ENCODE measurements at places on chromosomes 16 and 17.

DNA sequence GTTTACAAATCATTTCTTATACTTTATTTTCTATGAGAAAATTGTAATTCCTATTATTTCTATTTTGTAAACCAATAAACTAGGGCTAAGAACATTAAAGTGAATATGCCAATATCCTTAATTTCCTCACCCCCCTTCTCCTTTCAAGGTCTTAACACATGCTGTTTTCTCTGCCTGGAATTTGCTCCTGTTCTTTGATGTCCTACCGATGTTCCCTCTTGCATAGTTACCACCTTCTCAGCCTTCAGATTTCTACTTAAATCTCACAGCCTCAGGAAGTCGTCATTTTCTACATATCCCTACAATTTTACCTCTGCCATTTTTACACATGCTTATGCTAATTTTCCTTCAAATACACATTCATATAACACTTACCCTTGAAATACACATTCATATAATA, 890.9 kb upstream of the CDH8 start:
- no peak for DNase-seq

DNA sequence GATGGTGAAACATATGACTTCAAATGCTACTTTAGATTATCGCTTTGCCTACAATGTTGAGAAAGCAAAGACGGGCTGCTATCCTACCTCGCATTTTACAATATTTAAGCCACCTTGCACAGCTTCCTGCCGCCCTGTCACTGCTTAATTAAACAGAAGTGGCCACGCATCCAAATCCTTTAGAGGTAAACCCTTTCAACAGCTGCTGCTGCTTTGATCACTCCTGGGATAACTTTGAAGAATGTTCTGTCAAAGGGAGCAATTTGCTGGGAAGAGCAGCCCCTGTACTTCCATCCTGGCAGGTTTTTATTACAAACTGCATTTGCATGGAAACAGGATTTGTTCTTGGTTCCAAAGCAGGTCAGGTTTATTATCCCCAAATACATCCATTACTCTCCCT, 24.2 kb upstream of the SSTR2 start:
- no peak for DNase-seq

DNA sequence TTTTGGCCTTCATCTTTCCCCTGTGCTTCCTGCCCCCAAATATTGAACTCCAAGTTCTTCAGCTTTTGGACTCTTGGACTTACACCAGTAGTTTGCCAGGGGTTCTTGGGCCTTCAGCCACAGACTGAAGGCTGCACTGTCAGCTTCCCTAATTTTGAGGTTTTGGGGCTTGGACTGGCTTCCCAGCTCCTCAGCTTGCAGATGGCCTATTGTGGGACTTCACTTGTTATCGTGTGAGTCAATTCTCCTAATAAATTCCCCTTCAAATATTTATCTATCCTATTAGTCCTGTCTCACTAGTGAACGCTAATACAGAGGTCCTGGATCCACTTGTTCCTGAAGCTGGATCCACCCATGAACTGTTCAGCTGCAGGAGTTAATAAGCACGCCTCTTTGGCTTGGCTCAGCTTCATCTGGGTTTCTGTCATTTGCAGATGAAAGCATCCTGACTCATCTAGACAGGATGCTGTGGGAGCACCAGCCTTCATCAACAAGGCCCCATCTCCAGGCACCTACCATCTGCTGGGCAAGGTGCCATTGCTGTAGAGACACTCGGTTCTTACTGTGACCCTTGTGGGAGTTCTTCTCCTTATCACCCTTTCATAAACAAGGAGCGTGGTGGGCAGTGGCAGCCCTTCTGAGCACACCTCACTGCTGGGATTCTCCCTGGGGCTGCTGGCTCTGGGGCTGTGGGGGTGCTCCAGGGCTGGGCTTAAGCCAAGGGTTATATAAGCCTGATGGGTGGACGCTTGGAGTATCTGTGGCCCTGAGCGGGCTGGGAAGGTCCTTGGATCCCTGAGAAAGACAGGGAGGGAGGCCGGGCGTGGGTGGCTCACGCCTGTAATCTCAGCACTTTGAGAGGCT, 23.1 kb downstream of the LAT start:
- DNase-seq: no peak

DNA sequence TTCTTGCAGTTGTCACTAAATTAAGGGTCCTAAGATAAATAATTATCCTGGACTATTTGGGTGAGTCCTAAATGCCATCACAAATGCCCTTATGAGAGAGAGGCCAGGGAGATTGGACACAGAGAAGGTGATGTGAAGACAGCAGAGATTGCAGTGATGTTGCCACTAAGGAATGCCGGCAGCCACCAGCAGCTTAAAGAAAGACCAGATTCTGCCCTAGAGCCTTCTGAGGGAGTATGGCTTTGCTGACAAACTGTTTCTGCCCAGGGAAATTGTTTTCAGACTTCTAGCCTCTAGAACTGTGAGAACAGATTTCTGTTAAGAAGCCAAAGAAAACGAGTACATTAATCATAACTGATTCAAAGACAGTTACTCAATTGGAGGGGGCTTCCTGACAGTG, 10.0 kb upstream of the ZNF23 start:
- DNase-seq: no peak

- DNase-seq: no peak
Measured at GRCh38 chr17:28818819-28819221, 23.8 kb downstream of the FAM222B start.

- no peak for DNase-seq
Measured at GRCh38 chr17:73901249-73901648, 257.0 kb upstream of the SDK2 start.

DNA sequence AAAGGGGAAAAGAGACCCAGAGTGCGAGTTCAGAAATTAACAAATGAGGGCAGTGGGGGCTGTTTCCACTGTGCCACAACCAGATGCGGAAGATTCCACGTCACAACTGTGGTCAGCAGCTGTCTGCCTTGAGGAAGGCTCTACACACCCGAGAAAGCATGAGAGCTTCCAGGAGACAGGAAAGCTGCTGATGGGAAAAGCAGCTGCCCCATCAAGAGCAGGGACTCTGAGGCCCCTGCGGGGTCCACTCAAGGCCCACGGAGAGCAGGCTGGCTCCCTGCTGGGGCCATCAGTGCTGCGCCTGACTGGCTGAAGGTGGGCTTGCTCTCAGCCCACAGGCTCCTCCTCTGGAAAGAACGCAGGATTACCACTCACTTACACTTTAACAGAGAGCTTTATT, 14.8 kb upstream of the TRAP1 start:
- no peak for DNase-seq

DNA sequence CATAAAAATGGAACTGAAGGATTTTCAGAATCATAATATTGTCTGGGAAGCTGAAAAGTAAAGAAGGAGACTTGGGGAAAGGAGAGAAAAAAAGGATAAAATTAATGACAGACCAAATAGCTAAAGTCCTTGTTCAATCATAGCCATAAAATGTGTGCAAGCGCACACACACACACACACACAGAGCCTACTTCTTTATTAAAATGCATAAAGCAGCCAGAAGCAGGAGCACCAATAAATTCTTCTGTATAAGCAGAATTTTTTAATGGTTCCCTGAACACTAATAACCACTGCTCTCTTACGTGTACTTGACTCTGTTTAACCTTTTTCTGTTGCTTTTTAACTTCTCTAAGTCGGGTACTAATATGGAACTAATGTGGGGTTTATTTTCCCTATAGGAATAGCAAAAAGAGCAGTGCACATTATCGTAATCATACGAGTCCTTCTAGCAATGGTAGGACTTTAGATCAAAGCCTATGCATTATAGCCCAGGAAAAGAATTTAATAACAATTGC, 131.0 kb upstream of the PSMD7 start:
- no peak for DNase-seq

DNA sequence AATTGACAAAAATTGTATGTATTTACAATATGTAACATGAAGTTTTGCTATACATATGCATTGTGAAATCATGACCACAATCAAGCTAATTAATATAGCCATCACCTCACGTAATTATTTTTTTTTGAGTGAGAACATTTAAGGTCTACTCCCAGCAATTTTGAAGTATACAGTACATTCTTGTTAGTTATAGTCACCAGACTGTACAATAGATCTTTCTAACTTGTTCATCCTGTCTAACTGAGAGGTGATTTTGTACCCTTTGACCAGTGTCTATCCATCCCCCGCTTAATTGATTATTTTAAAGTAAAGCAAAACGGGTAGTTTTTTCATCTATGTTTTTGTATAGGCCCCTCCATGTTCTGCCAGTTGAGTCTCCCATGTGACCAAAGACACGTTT, 30.3 kb downstream of the NTN1 start:
- no peak for DNase-seq

DNA sequence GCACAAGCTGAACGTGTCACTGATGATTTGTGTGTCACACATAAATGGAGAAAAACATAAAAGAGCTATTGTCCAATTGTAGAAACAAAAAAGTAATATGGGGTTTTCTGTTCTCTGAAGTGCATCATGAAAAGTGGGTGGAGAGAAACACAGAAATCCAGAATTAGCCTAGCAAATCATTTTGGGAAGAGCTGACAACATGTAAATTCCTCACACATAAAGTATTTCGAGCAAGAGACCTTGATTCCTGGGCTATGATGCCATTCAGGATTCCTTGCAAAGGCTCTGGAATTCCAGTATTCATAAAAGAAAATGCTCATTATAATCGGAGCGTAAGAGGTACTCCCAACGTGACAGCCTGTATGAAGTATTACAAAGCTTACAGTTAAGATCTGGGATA, 1.1 kb downstream of the DCUN1D3 start:
- no peak for DNase-seq

DNA sequence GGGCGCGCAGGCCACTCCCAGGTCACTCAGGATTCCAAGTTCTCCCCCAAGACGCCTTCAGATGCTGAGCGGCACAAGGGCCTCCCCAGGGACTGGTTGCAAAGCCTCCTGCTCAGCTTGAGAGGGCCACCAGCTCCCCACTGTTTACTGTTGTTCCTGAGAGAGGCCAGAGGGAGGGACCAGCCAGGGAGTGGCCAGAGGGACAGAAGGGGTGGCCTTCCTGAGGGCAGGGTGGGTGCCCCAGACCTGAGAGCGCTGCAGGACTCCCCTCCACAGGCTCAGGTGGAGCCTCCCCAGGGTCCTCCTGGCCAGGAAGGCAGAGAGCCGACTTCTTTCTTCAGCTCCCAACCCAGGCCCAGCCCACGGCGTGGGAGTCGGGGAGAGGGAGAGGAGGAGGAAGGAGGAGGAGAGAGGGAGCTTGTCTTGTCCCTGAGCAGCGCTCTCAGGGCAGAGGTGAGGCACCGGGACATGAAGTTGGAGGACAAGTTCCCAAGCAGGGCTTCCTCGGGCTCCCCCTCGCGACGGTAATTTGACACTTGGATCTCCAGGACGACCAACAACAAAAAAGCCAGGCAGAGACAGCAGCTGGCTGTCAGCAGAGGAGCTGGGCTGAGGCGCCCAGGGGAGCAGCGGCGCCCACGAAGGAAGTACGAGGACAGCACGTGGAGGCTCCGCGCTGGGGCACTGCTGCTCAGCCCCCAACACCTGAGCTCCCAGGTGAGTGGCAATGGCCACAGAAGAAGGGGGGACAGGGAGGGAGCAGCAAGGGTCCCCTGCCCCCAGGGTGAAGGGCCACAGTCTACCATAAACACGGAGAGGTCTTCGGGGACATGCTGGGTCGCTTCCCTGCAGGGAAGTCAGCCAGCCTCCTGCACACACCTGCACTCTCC, 497 bp downstream of the SMIM5 start:
- no peak for DNase-seq

DNA sequence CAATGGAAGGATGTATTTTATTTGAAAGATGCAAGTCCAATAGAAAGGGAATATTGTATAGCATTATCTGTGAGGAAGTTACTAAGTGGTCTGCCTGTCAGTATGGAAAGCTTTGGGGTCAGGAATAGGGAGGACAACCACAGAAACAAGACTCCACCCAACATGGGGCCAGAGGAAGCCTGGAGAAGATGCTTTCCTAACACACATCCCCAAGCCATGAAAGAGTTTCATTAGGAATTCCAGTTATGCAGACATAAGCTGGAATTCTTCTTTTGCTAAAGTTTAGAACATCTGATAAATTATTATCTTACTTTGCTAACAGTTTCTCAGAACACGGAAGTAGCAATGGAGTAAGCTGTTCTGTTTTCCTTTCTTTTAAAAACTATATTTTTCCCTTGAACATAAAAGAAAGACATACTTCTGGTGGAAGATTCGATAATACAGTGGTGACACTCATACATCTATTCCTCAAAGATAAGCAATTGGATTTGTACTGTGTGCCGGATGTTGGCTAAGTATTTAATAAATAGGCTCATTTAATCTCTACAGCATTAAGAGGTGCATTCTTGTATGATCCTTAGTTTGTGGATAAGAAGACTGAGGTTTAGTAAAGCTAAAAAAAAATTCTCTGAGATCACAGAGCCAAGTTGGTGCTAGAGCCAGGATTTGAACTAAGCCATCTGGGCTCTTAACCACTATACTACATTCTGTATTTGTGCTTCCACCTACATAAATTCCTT, 51.0 kb upstream of the GAS7 start:
- DNase-seq: no peak

- no peak for DNase-seq
Measured at GRCh38 chr16:2333231-2333630, 7.3 kb downstream of the ABCA3 start.

GRCh38 chr17:2949469-2950044, 113.8 kb downstream of the OR1D5 start:
- DNase-seq: no peak

- DNase-seq: no peak
Measured at GRCh38 chr16:22694887-22695382, 119.0 kb upstream of the HS3ST2 start.

GRCh38 chr17:16371742-16372141, 9.1 kb upstream of the UBB start:
- no peak for DNase-seq

All from stimulated activated CD4-positive, alpha-beta T cell treated with anti-CD3 and anti-CD28 coated beads, Interleukin-1b, Interleukin-23, amount 100 ng/mL, for 24 hours (primary cell).